ENCODE measurements at places on chromosomes 13 and 19. TPM values are rescaled to one million over a fixed set of nuclear protein-coding genes. Genes with fewer than 3 reads are reported as not detected.
A peak's percentile ranks its signal among the peaks of the same experiment; 100 is the strongest.

DNA sequence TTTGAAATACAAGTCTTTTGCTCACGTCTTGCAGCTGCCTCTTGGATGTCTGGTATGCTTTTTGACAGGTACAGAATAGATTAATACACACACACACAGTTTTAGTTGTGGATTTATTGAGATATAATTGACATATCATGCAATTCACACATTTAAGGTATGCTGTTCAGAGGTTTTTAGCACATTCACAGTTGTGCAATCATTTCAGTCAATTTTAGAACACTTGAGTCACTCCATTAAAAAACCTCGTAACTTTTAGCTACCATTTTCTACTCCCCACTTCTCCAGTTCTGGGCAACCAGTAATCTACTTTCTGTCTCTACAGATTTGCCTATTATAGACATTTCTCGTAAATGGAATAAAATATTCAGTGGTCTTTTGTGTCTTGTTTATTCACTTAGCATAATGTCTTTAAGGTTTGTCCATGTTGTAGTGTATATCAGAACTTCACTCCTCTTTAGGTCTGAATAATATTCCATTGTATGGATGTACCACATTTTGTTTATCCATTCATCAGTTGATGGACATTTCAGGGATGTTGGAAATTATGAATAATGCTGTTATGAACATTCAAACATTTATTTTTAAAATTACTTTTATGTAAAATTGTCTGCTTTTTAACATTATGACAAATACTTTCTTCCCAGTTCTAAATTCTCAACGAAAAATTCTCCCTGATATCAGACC lies 2.5 kb upstream of the ZMYM2 start:
- H3K27ac ChIP-seq, result no peak overlapping the region
- no peaks in the 10 kb centered on the region for H3K27me3 ChIP-seq
- H3K4me1 ChIP-seq, result peaks cover 15% of the 10 kb centered on the region
- H3K4me3 ChIP-seq, result no peak overlapping the region

GRCh38 chr13:112852392-112852791 lies 116.6 kb upstream of the MCF2L start:
- H3K27ac ChIP-seq, result no peak overlapping the region
- H3K36me3 ChIP-seq, result peaks cover 46% of the 10 kb centered on the region
- DNase-seq, result no peak

DNA sequence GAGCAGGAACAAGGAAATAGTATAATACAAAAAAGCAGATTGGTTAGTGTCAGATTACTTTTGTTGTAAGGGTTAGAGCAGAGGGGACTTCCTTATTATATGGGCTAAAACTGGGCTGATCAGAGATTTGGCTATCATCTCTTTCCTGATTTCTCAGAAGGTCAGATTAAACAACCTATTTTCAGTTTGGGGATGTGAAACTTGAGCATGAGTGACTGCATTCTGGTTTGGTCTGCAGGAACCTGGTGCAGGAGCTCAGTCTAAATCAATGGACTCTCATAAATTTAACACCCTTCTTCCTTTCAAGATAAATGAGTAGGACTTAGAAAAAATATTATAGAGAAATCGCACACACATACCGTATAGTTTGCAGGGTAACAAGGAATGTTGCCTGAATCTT lies 12.9 kb upstream of the RFXAP start:
- H3K4me3 ChIP-seq, result no peak overlapping the region
- DNase-seq, result no peak
- no peaks in the 10 kb centered on the region for H3K27me3 ChIP-seq
- H3K27ac ChIP-seq, result no peak overlapping the region
- H3K4me1 ChIP-seq, result no peaks in the 10 kb centered on the region
- no peaks in the 10 kb centered on the region for H3K36me3 ChIP-seq

DNA sequence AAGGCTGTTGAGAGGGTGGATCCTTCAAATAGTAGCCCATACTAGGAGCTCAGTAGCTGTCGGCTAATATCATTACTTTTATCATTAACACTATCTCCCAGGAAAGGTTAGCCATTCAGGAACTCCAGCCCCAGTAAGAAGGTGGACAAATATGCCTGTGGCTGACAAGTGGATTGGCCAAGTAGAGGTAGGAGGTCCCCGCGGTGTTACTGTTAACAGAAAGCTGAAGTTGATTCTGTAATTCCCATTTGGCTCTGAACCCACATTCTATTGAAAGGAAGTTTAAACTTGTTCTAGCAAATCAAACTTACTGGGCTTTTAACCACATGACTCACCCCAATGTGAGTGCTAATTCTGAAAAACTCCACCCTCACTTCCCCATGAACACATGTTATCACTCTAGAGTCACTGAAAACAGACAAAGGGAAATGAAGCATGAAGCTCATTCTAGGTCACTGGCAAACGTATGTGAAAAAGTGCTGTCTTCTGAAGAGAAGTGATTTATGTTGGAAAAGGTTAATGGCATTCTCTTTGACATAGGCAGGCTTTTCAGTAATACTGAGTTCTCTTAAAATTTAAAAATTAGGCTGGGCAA lies 273.5 kb downstream of the FGF14 start:
- H3K4me1 ChIP-seq, result no peaks in the 10 kb centered on the region
- no peak overlapping the region for H3K27ac ChIP-seq
- H3K27me3 ChIP-seq, result no peaks in the 10 kb centered on the region
- no peaks in the 10 kb centered on the region for H3K36me3 ChIP-seq
- no peak for DNase-seq

OR10H3 gene
- not detected for polyA plus RNA-seq

- no peak overlapping the region for H3K4me3 ChIP-seq
- peaks cover 5% of the 10 kb centered on the region for H3K27me3 ChIP-seq
- no peak overlapping the region for H3K27ac ChIP-seq
- DNase-seq, result no peak
- H3K4me1 ChIP-seq, result no peaks in the 10 kb centered on the region
These were observed 62.1 kb upstream of the FREM2 start for GRCh38 chr13:38624822-38625221.

GRCh38 chr13:95437561-95437960 lies 115.0 kb upstream of the CLDN10 start:
- no peak overlapping the region for H3K27ac ChIP-seq
- H3K36me3 ChIP-seq, result no peaks in the 10 kb centered on the region
- DNase-seq, result no peak
- H3K4me3 ChIP-seq, result no peak overlapping the region

GRCh38 chr13:66830940-66831716 lies 399.0 kb downstream of the PCDH9 start:
- no peak for DNase-seq
- no peak overlapping the region for H3K27ac ChIP-seq
- H3K4me1 ChIP-seq, result no peaks in the 10 kb centered on the region
- H3K4me3 ChIP-seq, result no peak overlapping the region

PINLYP gene
- polyA plus RNA-seq, result 0.64 TPM

DNA sequence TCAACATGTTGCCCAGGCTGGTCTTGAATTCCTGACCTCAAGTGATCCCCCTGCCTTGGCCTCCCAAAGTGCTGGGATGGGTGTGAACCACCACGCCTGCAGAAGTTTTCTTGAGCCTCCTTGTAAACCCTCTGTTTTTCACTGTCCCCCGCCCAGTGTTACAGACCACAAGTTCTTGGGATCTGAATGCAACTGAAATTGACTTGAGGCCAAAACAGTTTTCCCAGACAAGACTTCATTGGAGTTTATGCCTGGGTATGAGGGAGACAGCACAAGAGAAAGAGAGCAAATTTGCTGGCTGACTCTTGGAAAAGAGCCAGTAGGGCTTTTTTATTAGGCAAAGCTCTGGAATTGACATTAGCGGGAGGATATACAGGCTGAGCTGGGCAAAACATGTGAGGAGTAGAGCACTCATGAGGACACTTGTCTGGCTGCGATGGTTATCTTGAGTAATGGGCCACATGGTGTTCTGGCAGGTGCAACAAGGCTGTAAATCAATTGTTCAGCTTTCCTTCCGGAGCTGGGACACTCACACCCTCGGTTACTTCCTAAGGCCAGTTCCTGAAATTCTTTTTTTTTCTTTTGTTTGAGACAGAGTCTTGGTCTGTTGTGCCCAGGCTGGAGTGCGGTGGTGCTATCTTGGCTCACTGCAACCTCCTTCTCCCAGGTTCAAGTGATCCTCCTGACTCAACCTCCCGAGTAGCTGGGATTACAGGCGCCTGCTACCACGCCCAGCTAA lies 12.7 kb upstream of the HNRNPL start:
- DNase-seq, result no peak
- H3K36me3 ChIP-seq, result no peaks in the 10 kb centered on the region
- H3K27me3 ChIP-seq, result no peaks in the 10 kb centered on the region

ADM5 gene
- polyA plus RNA-seq, result 0.11 TPM

- H3K27ac ChIP-seq, result no peak overlapping the region
- H3K4me3 ChIP-seq, result no peak overlapping the region
- DNase-seq, result no peak
- H3K4me1 ChIP-seq, result no peaks in the 10 kb centered on the region
- H3K27me3 ChIP-seq, result no peaks in the 10 kb centered on the region
- no peaks in the 10 kb centered on the region for H3K36me3 ChIP-seq
These were observed 41.7 kb upstream of the MAP3K10 start for GRCh38 chr19:40149501-40149900.

LMTK3 gene
- not detected for polyA plus RNA-seq

- no peak for DNase-seq
- H3K27ac ChIP-seq, result no peak overlapping the region
- peaks cover 4% of the 10 kb centered on the region for H3K36me3 ChIP-seq
- H3K27me3 ChIP-seq, result no peaks in the 10 kb centered on the region
- peaks cover 4% of the 10 kb centered on the region for H3K4me1 ChIP-seq
- H3K4me3 ChIP-seq, result no peak overlapping the region
These were observed 17.5 kb downstream of the DDX39A start for GRCh38 chr19:14401468-14402195.

DNA sequence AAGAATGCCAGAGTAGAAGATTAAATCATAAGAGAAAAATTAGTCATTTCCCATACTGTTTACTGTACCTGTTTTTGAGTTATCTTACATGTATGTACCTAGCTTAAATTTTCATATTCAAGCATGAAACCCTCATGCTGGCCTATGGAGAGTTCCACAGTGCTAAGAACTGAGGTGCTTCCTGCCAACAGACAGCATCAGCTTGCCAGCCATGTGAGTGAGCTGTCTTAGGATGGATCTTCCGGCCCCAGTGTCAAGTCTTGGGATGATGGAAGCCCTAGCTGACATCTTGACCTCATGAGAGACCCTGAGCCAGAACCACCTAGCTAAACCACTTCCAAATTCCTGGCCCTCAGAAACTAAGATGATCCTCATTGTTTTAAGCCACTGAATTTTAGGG lies 90.1 kb downstream of the SERP2 start:
- no peak for DNase-seq
- no peaks in the 10 kb centered on the region for H3K27me3 ChIP-seq
- no peak overlapping the region for H3K4me3 ChIP-seq
- H3K4me1 ChIP-seq, result no peaks in the 10 kb centered on the region
- no peak overlapping the region for H3K27ac ChIP-seq
- no peaks in the 10 kb centered on the region for H3K36me3 ChIP-seq

DNA sequence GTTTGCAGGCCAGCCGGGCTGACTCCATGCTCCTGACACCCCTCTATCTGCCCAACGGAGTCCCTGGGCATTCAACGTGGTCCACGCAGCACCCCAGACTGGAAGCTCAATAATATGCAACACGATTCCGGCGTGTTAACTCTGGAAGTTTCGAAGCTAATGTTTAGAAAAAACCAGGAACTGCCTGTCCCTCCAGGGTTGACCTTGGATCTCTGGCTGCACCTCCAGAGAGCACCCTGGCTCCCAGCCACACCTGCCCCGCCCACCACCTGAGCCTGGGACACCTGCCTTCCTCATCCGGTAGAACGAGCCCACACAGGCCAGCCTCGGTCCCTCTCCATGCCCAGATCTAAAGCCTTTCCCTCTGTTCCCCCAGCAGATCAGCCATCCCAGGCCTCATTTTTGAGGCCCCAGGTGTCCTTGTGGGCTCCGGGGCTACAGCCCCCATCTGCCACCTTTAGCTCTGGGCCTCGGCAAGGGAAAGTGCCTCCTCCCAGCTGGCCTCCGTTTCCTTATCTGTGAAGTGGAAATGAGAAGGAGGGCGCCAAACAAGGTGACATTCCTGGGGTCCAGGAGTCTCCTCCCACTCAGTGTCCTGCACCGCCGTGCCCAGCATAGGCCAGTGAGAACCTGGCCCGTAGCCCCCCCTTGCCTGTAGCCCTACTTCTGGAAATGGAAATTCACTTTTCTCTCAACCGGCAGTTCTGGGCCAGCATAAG lies 38.7 kb downstream of the KLF2 start:
- H3K4me3 ChIP-seq, result no peak overlapping the region
- peak; percentile 56 for DNase-seq
- peak overlapping the region; percentile 81 for H3K27ac ChIP-seq
- H3K27me3 ChIP-seq, result no peaks in the 10 kb centered on the region

DNA sequence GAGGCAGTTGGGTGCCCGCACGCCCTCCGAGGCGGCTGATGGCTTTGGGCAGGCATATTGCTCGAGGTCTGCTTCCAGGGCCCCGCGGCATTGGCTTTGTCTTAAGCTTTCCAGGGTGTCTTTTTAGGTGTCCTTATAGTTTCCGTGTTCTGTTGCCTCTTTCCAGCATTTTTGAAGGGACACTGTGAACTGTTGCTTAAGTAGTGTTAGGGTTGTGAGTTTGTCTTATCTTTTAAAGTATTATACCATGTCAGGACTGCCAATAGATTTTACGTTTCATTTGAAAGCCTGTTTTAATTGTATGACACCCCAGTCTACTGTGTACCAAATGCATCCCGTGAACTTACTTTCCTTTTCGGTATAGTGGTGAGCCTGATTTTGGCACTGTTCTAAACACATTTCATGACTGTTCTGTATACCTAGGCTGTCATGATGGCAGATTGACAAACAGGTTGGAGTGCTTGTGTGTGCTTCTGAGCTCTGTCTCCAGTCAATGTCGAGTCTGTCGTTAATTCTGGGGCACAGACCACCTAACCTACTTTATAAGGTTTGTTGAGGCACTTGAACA lies 656 bp downstream of the PCCA start:
- H3K27me3 ChIP-seq, result no peaks in the 10 kb centered on the region
- peaks cover 17% of the 10 kb centered on the region for H3K4me1 ChIP-seq
- DNase-seq, result no peak
- H3K4me3 ChIP-seq, result peak overlapping the region; percentile 79

DNA sequence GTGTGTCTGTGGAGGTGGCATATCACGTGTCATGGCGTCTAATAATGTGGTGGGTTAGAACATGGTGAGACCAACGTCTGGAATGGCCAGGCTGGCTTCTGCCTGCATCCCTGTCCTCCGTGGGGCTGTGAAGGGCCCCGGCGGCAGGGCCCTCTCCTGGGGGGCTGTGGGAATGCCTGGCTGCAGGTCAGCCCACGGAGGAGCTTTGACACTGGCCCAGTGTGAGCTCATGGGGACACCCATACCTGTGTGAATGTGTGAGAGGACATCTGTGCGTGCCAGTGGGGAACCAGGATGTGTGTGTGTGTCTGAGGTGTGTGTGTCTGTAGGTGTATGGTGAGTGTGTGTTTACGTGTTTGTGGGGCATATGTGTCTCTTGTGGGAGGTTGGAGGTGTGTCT lies 300.1 kb downstream of the TEX29 start:
- peaks cover 9% of the 10 kb centered on the region for H3K4me1 ChIP-seq
- no peak overlapping the region for H3K4me3 ChIP-seq
- no peak for DNase-seq
- no peaks in the 10 kb centered on the region for H3K27me3 ChIP-seq

DNA sequence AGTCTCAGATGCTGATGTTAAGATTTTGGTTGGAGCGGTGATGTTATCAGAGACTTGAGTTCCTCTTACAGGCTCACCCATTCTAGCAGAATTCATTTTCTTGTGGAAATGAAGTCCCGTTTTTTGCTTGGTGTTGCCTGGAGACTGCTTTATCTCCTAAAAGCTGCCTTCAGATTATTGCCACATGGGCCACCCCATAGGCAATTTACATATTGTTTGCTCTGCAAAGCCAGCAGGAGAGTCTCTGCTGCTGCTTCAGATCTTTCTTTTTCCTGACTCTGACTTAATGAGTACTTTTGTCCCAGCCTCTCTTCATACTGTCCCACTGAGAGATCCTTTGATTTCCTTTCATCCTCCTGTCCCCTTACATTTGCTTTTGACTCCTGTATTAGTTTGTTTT lies 114.6 kb downstream of the TDRD3 start:
- DNase-seq, result no peak
- no peak overlapping the region for H3K4me3 ChIP-seq
- no peaks in the 10 kb centered on the region for H3K27me3 ChIP-seq
- H3K4me1 ChIP-seq, result no peaks in the 10 kb centered on the region
- no peak overlapping the region for H3K27ac ChIP-seq
